ENCODE measurements at places on chromosomes 1 and 21. TPM values are rescaled to one million over a fixed set of nuclear protein-coding genes. Genes with fewer than 3 reads are reported as not detected.

DNAH14 gene
- 15.2 TPM for polyA plus RNA-seq

KLHDC8A gene
- 1.6 TPM for polyA plus RNA-seq

CBR3 gene
- polyA plus RNA-seq = 0.22 TPM

HPDL gene
- polyA plus RNA-seq = 5.8 TPM

TRNP1 gene
- 145 TPM for polyA plus RNA-seq

F5 gene
- 20.4 TPM for polyA plus RNA-seq

ADAMTSL4 gene
- polyA plus RNA-seq = 19.7 TPM
